ENCODE measurements at places on chromosomes 13 and 19.

DNA sequence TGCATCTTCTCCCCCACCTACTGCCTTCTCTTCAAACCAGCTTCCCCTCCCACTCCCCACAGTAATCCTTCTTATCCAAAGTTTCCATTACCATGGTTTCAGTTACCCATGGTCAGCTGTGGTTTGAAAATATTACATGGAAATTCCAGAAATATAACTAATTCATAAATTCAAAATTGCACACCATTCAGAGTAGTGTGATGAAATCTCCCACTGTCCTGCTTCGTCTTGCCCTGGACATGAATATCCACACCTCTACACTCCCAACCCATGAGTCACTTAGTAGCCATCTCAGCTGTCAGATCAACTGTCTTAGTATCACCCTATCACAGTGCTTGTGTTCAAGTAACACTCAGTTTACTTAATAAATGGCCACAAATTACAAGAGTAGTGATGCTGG lies 3.8 kb upstream of the KCTD12 start:
- DNase-seq: no peak

- no peak for DNase-seq
Measured at GRCh38 chr19:33785795-33786194, 10.9 kb upstream of the KCTD15 start.

DNA sequence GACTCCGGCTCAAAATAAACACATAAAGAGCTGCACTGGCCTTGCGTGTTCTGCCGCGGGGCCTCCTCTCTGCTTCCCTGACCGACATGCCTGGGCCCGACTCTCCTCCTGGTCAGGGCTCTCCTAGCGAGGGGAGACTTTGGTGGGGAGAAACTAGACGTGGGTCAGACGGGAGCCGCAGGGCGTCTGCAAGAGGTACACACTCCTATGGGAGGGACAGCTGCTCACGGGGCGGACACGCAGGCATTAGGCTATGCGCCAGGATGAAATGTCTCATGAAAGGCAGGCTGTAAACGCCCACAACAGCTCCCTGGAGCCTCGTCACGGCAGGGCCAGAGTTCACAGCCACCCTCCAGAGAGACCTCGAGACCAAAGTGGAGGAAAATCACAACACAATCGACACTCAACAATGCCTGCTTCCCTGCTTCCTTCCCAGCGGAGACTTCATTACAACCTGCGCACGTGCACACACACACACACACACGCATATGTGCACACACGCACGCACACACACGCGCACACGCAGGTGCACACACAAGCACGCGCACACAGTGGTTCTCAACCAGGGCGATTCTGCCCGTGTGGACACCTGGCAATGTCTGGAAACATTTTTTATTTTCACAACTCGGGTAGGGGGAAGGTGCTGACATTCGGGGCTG lies 5.8 kb downstream of the SLC39A3 start:
- no peak for DNase-seq

DNA sequence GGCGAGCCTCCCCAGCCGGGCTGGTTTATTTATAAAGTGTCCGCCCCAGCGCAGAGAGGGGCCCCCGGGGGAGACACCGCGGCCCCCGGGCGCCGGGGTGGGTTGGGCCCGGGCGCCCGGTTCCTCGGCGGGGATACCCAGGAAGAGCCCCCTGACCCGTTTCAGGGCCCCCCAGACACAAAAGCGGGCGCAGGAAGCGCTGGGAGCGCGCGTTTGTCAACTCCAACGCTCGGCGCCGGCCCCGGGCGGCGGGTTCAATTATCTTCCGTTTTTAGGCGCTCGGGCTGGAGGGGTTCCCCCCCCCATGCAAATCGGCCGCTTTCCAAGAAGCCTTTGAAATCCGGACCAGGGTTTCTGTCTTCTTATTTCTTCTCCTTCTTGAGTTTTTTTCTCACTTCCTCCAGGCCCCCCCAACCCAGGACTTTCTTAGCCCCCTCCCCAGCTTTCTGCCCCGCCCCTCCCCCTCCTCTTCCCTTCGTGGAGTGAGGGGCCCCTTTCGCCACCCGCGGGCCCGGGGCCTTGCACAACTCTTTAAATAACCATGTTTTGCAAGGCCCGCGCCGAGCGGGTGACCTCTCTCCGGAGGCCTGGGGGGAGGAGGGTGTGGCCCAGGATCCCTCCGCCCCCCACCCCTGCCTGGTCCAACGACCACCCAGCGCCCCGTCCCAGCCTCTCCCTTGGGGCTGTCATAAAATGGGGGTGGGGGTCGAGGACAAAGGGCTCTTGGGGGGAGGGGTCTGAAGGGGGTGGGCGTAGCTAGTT lies 935 bp downstream of the ARID3A start:
- no peak for DNase-seq

DNA sequence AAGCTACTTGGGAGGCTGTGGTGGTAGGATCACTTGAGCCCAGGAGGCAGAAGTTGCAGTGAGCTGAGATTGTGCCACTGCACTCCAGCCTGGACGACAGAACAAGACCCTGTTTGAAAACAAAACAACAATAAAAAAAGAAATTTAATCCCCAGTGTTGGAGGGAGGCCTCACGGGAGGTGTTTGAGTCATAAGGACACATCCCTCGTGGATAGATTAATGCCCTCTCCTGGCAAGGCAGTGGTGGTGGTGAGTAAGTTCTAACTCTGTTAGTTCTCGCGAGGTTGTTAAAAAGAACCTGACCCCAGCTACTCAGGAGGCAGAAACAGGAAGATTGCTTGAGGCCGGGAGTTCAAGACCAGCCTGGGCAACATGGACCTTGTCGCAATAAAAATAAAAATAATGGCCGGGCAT lies 27.6 kb upstream of the SIN3B start:
- no peak for DNase-seq

DNA sequence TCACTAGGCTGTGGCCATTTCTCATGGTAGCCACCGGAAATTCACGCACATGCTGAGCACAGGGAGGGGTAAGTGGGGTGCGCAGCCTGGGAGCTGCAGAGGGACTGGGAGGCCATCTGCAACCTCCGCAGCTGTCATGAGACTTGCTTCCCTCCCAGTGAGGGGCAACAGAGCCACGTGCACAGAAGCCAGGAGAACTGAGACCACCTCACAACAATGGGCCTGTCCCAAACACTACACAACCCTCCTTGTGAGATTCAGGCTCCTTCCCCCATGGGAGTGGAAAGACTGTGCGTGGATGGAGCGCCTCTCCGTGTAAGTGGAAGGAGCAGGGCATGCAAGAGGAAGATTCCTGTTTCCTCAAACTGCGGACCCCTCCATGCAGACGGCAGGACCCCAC lies 8.8 kb downstream of the C3 start:
- no peak for DNase-seq

DNA sequence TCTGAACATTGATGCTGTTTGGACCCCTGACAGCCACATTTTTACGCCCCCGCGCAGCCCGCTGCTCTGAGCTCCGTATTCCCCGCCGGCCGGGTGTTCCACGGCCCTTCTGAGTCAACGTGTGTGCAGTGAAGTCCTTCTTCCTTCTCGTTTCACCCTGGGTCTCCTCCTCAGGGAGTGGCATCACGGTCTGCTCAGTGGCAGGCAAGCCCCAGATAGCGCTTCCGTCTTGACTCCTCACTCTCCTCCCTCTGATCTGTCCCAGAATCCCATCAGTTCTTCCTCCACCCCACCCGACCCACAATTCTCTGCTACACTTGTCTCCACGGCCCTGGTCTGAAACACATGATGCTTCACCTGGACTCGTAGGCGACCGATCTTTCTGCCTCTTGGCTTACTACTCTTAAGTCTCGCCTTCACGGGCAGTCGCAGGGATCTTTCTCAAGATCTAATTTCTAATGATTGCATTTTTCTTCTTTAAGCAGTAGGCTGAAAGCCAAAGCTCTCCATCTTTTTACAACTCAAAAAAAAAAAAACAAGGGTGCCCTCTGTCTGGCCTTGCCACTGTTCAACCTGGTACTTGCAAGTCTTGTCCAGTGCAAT lies 33.9 kb downstream of the CCNE1 start:
- DNase-seq: peak; percentile 58

DNA sequence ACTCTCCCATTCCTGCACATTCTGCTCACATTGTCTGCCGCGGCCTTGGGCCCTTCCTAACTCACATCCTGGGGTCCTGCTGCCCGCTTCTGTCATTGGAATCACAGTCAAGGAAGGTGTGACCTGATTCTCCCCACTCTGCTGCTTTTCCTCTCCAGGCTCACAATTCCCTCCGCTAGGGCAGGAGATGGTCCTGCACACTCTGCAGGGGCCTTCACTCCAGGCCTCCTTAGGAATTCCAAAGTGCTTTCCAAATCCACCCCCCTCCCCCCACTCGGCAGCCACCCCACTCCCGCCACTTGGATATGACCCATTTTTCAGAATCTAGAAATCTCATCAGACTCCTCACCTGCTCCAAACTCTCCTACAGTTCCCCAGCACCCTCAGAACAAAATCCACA lies 3.1 kb upstream of the SLC5A5 start:
- no peak for DNase-seq

GRCh38 chr13:76523740-76524340 lies 362.4 kb downstream of the KCTD12 start:
- no peak for DNase-seq

GRCh38 chr13:79382545-79383275 lies 23.3 kb downstream of the RBM26 start:
- peak; percentile 2 for DNase-seq

DNA sequence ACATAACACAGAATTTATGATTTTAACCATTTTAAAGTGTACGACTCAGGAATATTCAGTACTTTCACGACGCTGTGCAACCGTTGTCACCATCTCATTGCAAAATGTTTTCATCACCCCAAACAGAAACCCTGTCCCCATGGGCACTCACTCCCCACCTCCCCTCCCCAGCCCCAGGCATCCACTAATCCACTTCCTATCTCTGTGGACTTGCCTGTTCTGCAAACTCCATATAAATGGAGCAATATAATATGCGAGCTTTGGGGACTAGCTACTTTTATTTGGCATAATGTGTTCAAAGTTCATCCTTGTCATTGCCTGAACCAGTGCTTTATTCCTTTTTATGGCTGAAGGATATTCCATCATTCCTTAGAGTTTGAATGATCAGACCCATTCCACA lies 7.3 kb upstream of the INSR start:
- DNase-seq: no peak

All from NCI-H345 (cell line).